ENCODE measurements at places on chromosomes 12 and 14.

- DNase-seq: no peak
These were observed 12.1 kb downstream of the SIRT4 start for GRCh38 chr12:120314220-120314619.

GRCh38 chr12:67647799-67648520 is 585 bp upstream of the DYRK2 start:
- peak; percentile 86 for DNase-seq

- DNase-seq: no peak
These were observed 80.3 kb downstream of the PPM1A start for GRCh38 chr14:60329274-60329673.

- no peak for DNase-seq
These were observed 43.8 kb downstream of the KRT80 start for GRCh38 chr12:52147964-52148463.

DNA sequence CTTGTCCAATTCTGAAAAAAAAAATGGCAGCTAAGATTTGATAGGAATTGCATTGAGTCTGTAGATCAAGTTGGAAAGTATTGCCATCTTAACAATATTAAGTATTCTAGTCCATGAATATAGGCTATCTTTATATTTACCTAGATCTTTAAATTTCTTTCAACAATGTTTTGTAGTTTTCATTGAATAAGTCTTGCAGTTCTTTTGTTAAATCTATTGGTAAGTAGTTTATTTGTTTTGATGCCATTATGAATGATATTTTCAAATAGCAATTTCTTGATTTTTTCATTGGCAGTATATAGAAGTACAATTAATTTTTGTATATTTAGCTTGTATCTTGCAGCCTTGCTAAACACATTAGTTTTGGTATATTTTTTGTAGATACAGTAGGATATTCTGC is 71.6 kb downstream of the SYNE2 start:
- no peak for DNase-seq

DNA sequence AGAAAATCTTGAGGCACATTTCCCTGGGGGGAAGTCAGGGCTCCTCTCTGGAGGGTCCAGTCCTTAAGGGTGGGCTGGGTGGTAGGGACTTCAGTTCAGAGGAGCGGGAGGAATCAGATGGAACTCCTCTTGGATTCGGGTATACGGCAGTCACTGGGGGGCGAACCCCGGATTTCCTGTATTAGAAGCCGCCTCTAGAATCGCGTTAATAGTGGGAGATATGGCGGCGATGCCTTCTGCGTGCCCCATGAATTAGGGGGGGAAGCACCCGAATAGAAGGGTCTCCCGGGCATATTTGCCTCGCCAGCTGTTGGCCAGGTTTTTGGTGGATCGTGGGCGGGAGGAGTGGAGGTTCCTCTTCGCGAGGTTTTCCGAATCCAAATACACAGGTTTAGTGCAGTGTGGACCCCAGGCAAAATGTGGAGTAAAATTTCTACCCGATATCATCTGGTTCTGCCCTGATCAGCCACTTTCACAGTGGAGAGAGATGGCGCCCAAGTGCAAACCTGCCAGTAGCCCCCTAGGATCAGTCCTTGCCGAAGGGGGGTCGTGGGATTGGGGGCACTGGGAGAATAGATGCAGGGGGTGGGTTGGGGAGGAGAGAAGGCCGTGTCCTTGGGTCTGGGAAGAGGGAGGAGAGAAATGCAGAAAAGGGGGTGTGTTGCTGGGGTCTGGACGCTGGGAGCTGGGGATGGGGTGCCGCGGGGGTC is 628 bp downstream of the MEG3 start:
- DNase-seq: no peak

DNA sequence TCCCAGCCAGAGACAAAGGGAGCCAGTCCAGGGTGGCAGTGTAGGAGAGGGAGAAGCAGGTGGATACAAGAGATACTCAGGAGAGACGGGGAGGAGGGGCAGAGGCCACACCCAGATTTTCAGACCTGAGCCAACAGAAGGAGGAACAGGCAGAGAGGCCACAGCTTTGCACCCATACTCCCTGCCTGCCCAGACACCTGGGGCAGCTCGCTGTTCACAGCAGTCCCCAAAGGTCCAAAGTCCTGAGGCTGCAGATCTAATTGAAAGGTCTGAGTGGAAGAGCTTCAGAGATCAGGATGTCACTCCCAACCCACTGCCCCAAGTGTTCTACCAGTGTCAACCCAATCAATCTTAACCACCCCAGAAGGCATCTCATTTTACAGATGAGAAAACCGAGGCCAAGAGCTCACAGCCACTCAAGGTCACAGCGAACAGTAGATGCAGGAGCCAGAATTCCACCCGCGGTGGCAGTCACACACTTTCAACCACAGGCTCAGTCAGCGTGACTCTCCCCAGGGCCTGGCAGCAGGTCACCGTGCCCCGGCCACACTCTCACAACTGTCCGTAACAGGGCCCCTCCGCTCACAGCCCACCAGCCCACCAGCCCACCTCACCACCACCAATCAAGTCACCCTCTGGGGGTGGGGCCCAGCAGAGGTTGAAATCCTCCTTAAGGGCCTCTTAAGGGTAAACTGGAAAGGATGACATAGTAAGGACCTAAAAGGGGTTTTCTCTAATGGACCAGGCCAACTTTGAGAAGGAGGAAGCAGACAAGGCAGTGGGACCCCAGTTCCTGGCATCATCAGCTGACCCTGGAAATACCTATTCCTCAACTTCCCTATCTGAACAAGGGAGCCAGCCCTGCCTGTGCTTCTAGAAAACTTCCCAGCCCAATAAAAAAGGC is 33.3 kb downstream of the ACTN1 start:
- no peak for DNase-seq

- no peak for DNase-seq
These were observed 90.3 kb downstream of the RFX4 start for GRCh38 chr12:106673141-106673540.

- DNase-seq: no peak
These were observed 80.0 kb upstream of the PTPRQ start for GRCh38 chr12:80364056-80364455.

DNA sequence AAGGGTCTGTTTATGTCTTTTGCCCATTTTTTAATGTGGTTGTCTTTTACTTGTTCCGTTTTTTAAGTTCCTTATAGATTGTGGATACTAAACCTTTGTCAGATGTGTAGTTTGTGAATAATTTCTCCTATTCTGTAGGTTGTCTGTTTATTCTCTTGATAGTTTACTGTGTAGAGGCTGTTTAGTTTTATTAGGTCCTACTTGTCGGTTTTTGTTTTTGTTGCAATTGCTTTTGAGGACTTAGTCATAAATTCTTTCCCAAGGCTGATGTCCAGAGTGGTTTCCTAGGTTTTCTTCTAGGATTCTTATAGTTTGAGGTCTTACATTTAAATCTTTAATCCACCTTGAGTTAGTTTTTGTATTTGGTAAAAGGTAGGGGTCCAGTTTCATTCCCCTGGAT is 33.9 kb downstream of the SLC39A9 start:
- DNase-seq: no peak

GRCh38 chr14:60723116-60723906 is 840 bp downstream of the SIX4 start:
- DNase-seq: peak; percentile 44

DNA sequence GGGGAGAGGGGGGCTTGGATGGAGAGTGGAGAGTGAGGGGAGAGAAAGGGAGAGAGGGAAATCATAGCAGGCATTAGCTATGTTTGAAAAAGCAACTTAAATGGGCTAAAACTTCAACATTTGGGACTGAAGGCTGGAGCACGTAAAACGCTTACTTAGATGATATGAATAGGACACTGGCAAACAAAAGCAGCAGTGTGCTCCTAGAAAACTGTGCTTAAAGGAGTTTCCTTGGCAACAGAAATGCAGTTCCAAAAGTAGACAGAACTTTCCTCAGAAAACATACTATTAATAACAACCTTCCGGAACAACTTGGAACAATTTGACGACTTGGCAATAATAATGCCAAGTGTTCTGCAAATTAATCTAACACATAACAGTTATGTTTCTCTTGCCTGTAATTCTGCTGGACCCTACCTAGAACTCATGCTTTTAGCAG is 235.5 kb upstream of the NPAS3 start:
- no peak for DNase-seq

DNA sequence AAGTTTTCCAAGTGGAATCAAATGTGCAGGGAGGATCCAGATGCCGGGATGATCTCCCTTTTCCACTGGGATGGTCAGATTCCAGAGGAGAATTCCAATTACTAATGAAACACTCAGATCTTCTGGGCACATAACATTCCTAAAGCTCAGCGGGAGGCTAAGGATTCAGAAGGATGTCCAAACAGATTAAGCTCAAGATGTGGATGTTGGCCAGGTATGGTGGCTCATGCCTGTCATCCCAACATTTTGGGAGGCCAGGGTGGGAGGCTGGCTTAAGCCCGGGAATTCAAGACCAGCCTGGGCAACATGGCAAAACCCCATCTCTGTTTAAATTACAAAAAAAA is 62.0 kb upstream of the PNMA1 start:
- no peak for DNase-seq

DNA sequence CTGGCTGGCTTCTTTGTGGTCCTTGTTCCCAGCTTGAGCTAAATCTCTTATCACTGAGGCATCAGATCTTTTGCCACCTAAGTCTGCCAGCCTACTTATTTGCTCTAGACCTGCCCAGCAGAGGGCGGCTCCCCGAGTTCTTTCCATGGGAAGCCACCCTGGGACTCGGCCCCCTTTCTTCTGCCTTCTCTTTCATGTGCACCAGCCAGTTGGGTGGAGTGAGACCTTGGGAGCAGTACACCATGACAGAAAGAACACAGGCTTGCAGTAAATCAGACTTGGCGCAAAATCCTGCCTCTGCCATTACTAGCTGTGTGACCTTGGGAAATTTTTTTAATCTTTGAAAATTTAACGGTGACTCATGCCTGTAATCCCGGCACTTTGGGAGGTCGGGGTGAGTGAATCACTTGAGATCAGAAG is 7.4 kb downstream of the SMAGP start:
- DNase-seq: no peak

DNA sequence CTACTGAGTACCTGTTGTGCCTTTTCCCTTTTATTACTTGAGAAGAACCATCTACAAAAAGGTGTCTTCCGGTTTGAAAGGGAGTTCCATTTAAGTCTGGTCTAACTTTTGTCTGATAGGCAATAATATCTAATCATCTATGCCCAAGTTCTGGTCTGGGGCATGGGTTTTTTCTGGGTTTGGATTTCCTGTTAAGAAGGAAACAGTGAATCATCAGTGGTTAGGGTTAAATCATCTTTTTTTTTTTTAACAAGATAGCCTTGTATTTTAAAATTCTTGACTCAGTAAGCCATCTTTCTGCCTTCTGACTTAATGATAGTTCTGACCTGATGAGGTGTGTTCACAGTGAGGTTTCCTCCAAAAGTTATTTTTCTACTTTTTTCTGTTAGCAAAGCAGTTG is 29.3 kb upstream of the CPNE8 start:
- DNase-seq: no peak

DNA sequence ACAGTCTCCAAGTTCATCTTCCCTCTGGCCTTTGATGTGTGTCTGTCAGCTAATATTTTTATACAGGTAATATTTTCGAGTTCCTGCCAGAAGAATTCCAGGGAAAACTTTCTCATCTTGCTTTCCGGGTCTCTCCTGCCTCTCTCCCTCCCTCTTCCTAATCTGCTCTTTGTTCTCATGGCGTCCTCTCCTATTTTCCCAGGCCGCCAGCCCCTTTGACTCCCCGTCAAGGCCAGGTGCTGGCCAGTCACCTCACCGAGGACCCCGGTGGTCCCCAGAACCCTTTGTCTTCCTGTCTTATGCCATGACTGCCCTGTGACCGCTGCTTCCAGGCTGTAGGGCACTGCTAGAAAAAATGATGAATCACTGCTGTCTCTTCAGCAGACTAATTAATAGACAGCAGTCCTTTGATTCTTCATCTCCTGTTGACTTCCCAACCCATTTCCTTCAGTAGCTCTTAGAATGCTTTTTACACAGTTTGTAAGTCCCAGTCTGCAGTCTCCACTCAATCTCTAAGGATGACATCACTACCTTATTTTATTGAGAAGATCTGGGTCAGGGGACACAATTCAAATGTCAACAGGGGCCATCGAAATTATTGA is 40.7 kb downstream of the PPFIBP1 start:
- DNase-seq: no peak

DNA sequence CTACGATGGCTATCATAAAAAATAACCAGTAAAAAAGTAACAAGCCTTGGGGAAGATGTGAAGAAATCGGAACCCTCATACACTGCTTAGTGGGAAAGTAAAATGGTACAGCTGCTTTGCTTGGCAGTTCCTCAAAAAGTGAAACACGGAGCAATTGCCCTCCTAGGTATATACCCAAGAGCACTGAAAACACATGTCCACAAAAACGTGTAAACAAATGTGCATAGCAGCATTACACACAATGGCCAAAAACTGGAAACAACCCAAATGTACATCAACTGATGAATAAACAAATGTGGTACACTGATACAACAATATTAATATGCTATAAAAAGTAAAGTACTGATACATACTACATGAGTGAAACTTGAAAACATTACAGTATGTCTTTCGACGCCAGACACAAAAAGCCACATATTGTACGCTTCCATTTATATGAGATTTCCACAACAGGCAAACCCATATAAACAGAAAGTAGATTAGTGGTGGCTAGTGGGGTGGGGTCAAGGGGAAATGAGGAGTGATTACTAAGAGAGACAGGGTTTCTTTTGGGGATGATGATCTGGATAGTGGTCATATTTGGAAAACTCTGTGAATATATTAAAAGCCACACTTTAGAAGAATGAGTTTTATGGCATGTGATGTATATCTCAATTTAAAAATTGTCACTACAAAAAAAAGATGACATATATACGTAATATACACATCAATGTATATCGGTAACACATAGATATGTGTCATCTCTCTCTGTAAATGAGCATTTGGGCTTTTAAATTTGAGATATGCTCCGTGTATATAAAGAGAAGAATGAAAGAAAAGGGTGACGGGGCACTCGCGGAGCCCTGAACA is 996 bp downstream of the SLC41A2 start:
- no peak for DNase-seq

- no peak for DNase-seq
These were observed 319.2 kb upstream of the PRICKLE1 start for GRCh38 chr12:42908712-42909111.

DNA sequence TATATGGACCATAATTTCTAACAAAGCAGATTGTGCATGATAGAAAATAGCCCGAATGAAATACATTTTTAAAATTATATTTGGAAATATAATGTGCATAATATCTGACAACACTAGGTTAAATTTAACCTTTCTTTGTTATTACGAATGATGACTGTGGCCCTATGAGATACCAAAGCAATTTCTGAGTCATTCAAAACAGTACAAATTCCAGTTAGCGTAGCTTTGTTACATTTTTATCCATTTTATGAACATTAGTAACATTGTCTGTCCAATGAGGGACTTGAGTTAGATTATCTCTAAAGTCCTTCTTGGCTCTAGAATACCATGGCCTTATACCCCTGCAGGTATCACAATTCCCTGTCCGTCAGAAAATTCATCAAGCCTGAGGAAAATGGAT is 39.0 kb upstream of the REP15 start:
- DNase-seq: no peak
